ENCODE measurements at places on chromosomes 16 and 17.

- no peak for DNase-seq
Measured at GRCh38 chr17:67525239-67526135, 148.4 kb downstream of the PITPNC1 start.

DNA sequence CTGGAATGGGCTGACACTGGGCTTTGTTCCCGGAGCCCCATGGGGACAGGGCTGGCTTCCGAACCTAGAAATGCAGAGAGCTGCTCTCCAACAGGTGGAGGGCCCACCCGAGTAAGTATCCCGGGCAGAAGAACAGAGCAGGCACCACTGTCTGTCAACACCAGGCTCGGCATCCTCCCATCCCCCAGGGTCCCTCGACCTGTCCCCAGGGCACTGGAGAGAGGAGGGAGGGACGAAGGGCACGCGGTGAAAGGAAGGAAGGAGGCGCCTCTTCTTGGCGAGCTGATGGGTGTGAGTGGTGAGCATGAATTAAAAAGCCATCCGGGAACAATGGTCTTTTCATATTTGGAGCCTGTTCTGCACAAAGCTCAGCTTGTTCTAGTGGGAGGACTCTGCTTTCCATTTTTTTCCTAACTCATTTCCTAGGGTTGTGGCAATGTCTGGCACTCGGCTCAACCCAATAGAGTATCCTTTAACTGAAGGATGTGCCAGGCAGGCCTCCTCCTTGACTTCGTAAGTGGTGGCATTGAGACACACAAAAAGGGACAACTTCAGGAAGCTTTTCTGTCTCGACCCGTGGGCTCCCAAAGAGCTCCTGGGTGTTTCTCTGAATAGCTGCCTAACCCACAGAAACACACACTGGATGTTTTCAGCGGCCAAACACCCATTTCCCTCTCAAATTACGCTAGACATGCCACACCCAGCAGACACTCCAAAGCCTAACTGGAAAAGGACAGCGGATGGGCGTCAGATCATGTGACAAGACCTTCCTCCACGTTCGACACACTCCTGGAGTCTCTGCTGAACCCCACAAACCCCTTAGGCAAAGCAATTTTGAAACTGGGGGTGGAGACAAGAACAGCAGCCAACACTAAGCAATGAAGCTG, 47.7 kb downstream of the ZFHX3 start:
- DNase-seq, result no peak

DNA sequence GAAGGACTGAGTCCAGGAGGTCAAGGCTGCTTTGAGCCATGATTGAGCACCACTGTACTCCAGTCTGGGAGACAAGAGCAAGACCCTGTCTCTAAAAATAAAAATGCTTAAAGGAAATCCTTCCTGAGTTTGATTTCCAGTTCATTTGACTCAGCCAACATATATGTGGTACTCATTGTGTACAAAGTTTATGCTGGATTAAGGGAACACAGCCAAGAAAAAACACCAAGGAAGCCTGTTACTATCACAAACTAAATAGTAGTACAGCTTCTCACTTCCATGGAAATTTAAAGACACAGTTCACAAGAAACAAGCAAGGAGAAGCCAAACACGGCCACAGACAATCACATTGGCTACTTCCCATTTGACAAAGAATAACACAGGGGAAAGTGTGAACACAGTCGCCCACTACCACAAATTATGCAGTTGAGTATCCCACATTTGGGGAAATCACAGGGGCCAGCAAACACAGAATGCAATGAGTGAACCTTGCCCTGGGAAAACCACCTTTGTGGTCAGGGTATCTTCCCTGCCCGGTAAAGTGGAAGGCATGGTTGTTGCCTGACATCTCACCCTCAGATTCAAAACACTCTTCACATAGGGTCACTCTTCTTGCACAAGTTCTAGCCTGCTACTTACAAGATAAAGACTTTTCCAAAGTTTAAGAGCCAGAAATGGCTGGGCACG, 14.5 kb downstream of the TEX14 start:
- DNase-seq, result no peak

GRCh38 chr16:59210955-59211541, 476.9 kb upstream of the GOT2 start:
- DNase-seq, result no peak

- peak; percentile 56 for DNase-seq
Measured at GRCh38 chr17:38735161-38735997, 5.2 kb downstream of the CISD3 start.
